ENCODE measurements at places on chromosomes 1 and 21.

DNA sequence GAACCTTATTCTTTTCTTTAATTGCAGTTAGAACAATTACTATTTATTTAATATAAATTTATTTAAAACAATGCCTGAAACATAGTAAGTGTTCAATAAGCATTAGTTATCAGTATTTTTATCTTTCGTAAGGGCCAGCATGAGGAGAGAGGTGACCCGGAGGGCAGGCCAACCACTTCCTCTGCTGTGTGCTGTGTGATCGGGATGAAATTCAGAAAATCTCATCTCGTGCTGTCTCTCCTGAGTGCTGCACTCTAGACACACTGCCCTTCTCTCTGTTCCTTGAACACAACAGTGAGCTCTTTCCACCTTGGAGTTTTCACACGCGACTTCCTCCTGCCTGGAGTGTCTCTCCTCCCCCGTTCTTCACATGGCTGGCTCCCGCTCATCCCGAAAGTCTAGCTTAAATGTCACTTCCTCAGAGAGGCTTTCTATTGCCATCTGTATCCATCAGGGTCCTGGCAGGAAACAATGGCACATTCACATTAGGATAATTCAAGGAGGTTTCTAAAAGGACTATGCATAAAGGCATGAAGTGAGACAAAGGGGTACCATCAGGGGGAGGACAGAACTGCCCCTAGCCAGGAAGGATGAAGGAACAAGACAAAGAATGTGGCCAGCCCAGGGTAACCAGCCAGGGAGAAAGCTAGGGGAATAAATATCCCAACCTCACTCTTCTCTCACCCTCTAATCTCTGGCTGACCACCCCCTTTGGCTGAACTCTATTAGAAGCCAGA lies 142.6 kb upstream of the GJB5 start:
- no peak for DNase-seq

DNA sequence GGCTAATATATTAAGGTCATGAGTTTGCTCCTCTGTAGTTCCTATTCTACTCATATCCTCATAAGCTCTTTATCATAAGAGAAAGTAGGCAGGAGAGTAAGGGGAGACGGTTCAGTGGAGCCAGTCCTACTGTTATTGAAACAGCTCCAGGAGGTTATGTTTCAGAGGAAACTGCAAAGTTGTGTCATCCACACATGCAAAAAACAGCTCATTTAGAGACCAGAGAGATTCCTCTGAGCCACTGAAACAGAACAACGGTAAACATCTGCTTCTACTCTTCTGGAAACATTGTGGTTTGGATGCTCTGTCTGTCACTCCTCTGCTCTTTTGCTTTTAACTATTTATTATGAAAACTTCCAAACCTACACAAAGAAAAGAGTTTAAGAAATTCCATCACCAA lies 66.3 kb upstream of the PPP2R5A start:
- no peak for DNase-seq

GRCh38 chr1:10450156-10450814 lies 454 bp downstream of the CORT start:
- DNase-seq = no peak

- DNase-seq = no peak
These were observed 24.3 kb upstream of the SLC30A1 start for GRCh38 chr1:211603191-211603701.

DNA sequence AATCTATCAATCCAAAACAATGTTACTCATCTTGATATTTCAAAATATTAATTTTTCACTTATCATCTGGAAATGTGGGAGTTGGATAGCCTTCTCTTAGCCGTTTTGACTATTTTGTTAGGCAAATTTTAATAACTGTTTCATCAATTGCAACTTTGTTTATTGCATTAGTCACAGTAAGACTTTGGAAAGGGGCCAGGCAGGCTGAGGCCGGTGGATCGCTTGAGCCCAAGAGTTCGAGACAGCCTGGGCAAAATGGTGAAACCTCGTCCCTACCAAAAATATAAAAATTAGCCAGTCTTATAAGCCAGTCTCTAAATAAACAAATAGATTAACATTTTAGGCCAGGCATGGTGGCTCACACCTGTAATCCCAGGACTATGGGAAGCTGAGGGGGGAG lies 113.0 kb upstream of the NR5A2 start:
- DNase-seq = no peak

GRCh38 chr1:211684791-211685190 lies 9.4 kb upstream of the NEK2 start:
- DNase-seq = no peak

GRCh38 chr1:159817276-159818041 lies 9.2 kb upstream of the SLAMF8 start:
- DNase-seq = no peak

- DNase-seq = no peak
These were observed 23.6 kb upstream of the PKP1 start for GRCh38 chr1:201259476-201260235.

- DNase-seq = no peak
These were observed 76.6 kb upstream of the VAV3 start for GRCh38 chr1:108041360-108042142.

GRCh38 chr1:60692031-60692430 lies 390.3 kb upstream of the NFIA start:
- DNase-seq = no peak

DNA sequence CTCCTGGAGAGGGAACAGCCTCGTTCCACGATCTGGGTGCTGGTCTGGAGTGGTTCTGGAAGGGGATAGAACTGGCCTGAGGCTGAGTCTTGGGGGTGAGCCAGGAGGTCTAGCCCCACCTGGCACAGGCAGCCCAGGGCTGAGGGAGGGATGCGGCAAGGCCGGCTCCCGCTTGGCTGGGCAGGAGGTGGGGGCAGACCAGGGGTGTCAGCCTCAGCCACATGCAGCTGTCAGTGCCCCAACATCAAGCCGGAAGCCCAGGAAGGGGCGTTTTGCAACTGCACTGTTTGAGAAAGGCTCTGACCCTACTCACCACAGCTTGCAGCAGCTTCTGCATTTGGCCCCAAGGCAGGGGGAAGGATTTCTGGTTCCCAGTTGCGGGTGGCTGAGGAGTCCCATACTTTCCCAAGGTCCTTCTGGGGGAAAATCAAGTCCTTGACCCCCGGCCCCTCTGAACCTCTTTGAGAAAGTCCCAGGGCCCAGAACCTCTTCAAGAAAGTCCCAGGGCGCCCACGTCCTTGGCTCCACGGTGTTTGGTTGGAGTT lies 2.0 kb downstream of the EFHD2 start:
- DNase-seq = peak; percentile 90

GRCh38 chr1:53508991-53509666 lies 49.9 kb downstream of the DMRTB1 start:
- no peak for DNase-seq

DNA sequence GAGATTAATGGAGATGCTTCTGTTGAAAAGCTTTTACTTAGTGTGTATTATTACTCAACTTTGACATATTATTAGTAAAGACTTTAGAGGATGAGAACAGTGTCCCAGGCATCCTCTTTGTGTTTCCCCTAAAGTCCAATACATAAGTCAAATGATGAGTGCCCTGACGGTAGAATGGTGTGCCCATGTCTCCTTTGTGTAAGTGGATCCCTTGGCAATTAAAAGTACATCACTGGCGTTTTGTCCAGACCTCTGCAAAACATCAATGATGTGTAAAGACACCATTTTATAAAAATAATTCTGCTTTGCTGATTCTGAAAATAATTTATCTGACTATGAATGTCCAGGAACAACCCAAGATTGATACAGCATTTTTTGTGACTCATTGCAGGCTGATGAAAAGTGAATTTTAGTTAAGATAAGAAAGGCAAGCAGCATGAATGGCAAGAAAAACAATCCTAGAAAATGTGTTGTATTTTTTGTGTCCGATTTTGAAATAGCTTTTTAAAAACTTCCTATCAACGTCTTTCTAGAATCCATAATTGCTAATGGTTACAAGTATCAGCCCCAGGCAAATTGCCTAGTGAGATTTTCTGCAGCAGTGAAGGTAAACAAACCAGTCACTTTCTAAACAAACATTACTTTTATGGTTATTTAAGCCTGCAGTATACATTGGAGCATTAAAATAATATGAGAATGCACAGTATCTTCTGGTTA lies 251.5 kb downstream of the PTPRC start:
- no peak for DNase-seq

GRCh38 chr1:204453141-204453772 lies 41.3 kb downstream of the PIK3C2B start:
- DNase-seq = no peak

GRCh38 chr1:206672844-206673758 lies 11.6 kb upstream of the MAPKAPK2 start:
- peak; percentile 68 for DNase-seq

- DNase-seq = no peak
These were observed 51.5 kb downstream of the PTPRF start for GRCh38 chr1:43582162-43582566.

DNA sequence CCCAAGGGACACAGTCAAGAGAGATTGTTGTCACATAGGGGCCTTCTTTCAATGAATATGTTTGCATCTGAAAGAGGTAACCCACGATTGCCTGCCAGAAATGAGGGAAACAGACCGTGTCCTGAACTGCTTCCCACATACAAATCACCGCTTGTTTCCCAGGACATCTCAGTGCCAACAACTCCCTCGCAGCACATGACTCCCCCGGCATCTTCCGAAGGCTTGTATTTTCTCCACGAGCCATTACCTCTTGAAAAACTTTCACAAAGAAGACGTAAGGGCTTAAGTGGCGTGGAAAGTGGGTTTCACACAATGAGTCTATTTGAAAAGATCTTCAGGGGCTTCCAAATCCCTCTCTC lies 31.6 kb upstream of the PDE9A start:
- no peak for DNase-seq

DNA sequence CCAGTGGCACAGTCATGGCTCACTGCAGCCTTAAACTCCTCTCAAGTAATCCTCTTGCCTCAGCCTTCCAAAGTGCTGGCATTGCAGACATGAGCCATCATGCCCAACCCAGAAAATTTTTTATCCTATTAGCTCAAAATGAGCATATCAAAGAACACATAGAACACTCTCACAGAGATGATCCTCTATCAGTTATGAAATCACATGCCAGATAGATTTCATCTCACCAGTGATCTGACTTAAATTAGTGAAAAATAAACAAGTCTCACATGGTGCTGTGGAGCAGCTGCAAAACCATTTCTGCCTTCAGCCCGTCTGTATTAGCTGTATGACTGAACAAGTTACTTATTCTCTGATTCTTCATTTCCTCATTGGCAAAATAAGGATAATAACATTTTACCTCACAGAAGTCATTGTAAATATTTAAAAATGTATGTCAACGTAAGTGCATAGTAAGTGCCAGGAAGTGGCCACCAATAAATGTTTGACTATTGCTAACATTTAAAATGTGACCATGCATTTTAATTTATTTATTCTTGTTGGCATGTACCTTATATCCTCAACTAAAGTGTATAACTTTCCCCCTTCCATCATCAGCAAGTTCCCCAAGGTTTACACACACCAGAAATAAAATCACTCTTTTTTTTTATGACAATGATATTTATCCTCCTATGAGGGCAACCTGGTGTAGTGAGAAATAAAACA lies 29.0 kb upstream of the SLC19A2 start:
- DNase-seq = no peak

GRCh38 chr1:201245082-201245481 lies 38.2 kb upstream of the PKP1 start:
- DNase-seq = no peak

DNA sequence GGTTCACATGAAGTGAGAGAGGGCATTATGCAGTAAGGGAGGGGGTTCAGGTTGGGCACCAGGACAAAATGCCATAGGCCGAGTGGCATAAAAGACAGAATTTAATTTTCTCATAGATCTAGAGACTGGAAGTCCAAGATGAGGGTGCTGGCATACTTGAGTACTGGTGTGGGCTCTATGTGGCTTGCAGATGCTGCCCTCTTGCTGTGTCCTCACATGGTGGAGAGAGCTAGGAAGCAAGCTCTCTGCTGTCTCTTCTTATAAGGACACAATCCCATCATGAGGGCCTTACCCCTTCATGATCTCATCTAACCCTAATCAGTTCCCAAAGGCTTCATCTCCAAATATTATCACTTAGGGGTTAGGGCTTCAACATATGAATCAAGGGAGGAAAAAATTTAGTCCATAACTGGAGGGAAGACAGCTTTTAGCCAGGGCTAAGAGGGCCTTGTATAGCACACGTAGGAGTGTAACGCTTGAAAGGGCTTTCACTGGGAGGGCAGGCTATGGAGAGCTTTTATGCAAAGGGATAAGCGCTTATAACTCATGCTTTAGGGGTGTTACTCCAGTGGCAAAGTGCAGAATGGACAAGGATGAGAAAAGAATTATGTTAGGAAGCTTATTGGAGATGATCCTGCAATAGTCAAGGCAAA lies 64.5 kb downstream of the PLPPR5 start:
- DNase-seq = no peak

DNA sequence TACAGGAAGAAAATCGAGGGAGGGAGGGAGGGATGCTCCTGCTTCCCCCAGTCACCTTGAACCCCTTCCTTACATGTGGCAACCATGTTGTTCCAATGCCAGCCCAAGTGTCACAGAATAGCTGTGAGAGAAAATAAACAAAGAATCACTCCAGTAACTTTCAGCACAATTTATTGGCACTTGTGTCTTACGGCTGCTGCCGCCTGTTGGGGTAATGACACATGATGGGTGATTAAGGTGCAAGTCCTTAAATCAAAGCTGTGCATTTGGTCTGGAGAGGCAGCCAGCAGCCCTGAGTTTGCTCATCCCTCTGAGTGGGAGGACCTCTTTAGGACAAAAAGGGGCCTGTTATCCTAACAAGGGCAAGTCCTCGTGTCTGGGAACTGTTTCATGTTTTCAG lies 377.7 kb downstream of the PCP4 start:
- no peak for DNase-seq

DNA sequence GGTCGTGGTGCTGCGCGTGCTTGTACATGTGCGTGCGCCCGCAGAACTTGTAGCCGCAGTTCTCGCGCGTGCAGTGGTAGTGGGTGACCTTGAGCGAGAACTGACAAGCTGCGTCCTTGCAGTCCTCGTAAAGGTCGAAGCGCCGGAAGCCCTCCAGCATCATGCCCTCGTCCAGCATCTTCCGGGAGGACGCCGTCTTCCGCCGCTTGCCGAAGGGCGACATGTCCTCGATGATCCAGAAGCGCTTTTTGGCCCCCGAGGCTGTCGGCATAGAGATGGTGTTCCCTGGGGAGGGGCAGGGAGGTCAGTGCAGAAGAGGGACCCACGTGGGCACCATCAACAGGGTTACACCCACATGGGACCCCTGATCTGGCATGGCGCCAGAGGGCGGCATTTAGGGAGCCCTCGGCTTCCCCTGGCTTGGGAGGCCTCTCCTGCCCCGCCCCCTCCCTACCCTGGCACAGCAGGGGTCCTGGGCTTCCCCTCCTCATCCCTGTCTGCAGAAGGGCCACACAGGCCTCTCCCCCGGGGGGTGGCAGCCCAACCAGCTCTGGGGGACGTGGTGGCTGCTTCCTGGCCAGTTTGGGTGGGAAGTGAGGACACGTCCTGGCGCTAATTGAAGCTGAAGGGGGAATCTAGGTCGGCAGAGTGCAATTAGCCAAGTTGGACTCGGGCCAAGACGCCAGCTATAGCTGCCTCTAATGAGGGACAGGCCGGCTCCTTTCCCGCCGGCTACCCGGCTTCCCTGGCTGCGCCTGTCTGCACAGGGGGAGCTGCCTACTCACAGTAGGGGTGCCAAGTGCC lies 156.5 kb downstream of the CASZ1 start:
- DNase-seq = no peak

All from AML-193 (cell line).